ENCODE measurements at places on chromosomes 11 and 22.
A peak's percentile ranks its signal among the peaks of the same experiment; 100 is the strongest.

DNA sequence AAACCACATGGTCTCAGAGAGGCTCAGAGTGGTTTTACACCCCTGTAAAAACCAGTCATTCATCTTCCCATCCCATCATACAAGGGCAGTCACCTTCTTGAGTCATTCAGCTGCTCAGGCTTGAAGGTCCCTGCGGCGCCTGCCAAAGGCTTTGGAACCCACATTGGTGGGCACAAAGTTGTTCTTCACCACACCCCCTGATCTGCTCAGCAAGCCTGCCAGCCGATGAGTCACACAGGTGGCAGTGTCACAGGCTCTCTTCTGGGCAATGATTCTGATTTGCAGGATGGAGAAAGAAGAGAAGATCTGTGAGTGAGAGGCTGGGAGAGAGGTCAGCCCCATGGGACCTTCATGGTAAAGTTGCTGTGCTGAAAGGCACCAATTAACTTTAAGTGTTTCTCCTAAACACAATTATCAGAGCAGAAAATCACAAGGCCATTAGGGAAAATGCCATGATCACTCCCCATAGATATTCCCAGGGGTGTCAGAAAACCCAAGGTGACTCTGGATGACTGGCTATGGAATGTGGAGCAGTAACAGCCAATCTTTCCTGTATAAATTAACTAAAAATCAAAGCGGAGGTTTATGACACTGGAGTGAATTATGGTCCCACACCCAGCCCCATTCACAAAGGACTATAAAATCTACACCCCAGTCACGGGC is 4.4 kb downstream of the CALCA start:
- no peak for DNase-seq

GRCh38 chr22:48247829-48248228 is 1485.4 kb downstream of the TBC1D22A start:
- no peak for DNase-seq

DNA sequence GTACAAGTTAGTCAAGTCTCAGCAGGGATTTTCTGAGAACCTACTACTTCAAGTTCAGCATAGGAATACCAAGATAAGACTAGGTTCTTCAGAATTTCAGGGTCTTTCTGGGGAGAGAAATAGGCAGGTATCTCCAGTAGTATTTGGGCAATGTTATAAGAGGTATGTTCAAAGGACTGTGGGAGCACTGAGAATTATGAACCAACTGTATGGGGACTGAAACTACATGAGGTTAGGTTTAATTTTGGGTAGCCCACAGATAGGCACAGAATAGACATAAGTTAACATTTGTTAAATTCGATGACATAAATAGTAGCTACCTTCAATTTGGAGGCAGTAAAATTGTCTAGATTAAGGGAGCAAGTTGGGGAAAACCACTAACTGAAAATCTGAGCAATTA is 9.2 kb upstream of the GAB2 start:
- no peak for DNase-seq

DNA sequence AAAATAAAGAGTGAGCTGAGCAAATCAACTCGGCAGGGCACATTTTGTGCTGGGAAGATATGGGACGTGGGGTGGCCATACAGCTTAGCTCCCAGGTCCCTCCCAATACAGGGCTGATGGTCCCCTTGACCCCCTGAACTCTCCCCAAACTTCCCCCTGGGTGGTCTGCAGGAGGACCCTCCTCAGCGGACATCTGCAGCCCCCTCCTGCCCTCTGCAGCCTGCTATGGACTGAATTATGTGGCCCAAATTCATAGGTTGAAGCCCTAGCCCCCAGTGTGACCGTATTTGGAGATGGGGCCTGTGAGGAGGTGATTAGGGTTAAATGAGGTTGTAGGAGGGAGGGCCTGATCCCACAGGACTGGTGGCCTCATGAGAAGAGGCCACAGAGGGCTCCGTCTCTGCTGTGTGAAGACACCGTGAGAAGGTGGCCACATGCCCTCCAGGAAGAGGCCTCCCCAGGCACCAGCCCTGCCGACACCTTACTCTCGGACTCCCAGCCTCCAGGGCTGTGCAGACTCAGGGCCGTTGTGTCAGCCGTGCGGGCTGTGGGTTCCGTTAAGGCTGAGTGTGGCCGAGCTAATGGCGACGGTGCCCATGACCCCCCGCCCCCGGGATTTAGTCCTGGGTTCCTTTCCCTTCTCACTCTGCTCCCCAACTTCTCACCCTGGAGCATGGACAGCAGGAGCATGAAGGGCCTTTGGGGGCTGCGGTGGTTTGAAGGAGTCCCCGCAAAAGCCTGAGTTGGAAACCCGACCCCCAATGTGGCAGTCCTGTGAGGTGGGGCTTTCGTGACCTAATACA is 1042.8 kb downstream of the BRD1 start:
- DNase-seq = no peak

DNA sequence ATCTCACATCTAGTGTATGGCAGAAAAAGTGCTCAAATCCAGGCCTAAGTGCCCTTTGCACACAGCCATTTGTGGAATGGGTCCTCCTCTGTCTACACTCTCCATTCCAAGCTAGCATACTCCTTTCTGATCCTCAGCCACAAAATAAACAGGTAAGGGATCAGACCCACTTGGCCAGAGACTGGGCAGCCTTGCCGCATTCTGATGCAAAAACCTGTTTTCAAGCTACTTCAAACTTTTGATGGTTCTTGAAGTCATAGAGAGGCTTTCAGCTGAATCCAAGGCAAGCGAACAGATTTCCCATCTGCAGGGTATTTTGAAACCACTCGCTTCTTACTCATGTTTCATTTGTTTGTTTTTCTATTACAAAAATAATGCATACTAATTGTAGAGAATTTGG is 136.6 kb upstream of the NAV2 start:
- no peak for DNase-seq

DNA sequence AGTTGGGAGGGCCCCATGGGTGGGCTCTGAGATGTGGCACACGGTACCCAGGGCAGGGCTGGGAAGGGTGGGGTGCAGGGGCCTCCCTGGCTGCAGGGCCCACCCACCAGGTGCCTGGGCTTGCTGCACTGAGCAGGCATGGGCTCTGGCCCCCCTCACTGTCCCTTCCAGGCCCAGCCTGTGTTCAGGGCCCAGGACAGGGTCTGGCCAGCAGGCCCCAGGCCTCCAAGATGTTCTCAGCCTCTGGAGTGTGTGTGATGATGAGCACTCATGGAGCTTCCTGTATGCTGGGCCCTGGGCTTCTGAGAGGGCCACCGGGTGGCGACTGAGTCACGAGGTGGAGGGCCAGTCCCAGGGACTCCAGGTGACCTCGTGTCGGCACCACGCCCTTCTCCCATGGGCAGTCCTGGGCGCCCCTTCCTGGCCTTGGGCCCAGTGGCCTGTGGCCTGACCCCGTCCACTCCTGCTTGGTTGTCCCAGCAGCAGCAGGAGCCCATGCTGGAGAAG is 55.9 kb upstream of the CCDC188 start:
- no peak for DNase-seq

- DNase-seq = no peak
Measured at GRCh38 chr11:121270001-121270678, 22.4 kb upstream of the SC5D start.

GRCh38 chr11:19842505-19842904 is 129.9 kb downstream of the NAV2 start:
- no peak for DNase-seq

- no peak for DNase-seq
Measured at GRCh38 chr11:86442420-86442819, 67.7 kb downstream of the CCDC81 start.

DNA sequence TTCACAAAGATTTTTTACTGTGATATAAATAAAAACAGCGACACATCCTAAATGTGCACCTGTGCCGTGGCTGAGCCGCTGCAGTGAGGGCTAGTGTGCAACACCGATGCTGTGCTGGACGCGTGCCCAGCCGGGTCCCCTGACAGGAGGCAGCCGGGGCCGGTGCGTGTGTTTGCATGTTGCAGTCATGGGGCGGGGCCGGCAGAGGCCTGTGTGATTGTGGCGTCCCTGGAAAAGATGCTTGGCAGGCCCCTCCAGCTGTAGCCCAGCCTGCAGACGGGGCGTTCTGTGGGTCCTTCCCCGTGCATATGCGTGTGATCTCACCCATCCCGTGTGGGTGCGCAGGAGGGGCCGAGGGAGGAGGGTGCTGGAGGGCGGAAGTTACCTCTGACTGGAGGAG is 30.6 kb downstream of the MUC6 start:
- DNase-seq = no peak

- no peak for DNase-seq
Measured at GRCh38 chr11:91086028-91086427, 863.2 kb upstream of the CHORDC1 start.

GRCh38 chr11:117095284-117096161 is 2.7 kb downstream of the SIK3 start:
- no peak for DNase-seq

- no peak for DNase-seq
Measured at GRCh38 chr11:13494051-13494450, 1.7 kb downstream of the PTH start.

DNA sequence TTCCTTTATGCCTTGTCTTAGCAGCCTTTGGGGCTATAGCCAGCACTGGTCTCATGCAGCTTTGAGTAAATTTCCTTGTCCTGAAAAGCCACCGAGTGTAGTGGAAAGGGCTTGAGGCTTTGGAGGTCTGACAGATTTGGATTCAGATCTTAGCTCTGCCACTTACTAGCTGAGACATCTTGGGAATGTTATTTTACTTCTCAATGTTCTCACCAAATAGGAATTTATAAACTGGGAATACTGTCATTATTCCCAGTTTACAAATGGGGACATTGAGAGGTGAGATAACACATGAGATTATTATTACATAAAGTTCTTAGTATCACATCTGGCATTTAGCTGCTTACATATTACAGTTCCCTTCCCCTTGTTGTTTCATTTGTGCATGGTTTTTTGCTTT is 95.5 kb downstream of the COMMD9 start:
- no peak for DNase-seq

DNA sequence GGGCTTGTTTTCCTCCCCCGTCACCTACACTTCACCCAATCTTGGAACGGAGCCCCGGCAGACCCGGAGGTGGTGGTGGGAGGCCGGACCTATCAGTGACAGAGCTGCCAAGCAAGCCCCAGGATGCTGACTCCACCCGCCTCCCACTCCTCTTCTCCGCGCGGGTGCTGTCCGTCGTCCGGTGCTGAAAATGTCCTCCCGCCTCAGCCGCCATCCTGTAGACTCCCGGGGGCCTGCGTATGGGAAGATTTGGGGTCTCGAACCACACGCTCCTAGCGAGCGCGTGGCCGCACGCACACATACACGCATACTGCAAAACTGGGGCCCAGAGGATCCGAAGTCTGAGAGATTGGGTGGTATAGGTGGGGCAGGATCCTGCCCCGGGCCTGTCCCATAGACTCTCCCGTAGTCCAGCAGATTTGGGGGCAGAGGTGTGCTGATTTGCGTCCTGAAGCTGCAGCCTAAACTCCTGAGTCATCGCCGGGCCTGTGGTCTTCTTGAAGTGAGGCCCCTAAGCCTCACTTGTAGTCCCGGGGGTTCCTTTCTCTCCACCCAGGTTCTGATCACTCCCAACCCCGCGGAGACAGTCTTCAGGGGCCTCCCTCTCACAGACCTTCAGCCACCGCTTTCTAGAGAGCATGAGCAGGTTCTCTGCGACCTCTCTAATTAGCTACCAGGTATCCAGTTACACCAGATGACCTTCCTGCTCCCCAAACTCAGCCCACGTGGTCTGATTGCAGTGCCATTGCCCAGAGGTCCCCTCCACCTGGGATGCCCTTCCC is 796 bp upstream of the YIF1A start:
- DNase-seq = peak; percentile 77

DNA sequence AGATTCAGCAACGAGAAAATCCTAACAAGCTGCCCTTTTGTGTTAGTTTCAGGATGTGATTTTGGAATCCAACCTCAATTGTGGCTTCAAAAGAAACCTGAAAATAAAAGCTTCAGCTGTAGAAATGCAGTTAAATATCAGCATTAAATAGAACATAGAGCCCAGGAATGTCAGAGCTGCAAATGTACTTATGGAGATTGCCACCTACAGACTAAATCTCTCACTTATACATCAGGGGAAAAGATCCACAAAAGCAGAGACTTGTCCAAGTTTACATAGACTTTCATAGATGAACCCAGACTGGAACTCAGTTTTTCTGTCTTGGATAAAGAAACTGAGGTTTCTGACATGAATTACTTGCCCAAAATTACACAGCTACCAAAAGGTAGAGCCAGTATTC is 446.6 kb downstream of the DLG2 start:
- DNase-seq = no peak

GRCh38 chr11:111429066-111429506 is 50.0 kb upstream of the POU2AF1 start:
- DNase-seq = peak; percentile 54

GRCh38 chr22:37752189-37753087 is 55.3 kb upstream of the GCAT start:
- peak; percentile 85 for DNase-seq

DNA sequence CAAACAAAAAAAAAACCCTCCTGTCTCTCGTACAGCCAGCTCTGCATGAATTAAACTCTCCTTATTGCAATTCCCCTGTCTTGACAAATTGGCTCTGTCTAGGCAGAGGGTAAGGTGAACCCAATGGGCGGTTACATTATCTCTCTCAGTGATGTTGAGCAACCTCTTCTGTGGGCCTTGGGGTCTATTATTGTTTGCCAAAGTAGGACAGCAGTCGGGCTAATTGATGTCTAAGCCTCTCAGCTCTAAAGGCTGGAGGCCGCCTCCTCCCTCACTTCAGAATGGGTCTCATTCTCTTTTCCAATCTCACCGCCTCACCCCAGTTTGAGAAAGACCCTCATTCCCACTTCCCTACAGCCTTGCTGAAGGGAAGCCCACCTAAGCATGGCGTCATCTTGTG is 1.3 kb upstream of the SLC25A45 start:
- no peak for DNase-seq

DNA sequence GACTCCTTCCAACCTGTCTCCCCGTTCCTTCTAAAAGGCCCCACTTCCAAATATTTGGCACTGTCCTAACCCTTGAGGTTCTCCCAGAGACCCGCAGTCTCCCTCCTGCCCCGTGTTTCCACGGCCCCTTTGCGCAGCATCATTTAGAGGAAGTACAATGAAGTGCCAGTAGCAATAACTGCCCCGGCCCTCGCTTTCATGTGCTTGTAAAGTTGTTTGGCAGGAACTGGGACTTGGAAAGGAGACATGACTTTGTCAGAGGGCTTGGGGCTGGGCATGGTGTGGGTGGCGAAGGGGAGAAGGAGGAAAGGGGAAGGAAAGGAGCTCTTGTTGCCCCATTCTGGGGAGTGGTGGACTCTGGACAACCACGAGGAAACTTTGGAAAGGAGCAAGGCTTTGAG is 2.6 kb downstream of the CD44 start:
- DNase-seq = no peak

DNA sequence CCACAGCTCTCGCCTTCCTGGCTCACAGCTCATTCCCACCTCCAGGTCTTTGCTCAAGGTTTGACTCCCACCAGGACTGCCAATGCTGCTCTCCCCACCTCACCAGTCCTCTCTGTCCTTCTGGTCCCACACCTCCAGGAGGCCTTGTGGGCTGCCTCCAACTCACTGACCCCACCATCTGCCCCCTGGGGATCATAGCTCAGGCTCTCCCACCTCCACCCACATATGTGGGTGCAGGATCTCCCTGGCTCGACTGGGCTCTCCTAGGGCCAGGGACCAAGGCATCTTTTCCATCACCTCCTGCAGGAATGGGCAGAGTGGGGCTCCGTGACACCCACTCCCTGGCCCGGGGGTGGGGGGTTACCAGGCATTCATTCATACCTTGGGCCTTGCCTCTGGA is 13.8 kb upstream of the SSTR3 start:
- no peak for DNase-seq

All from mucosa of gallbladder (tissue), 1 donor.